ENCODE measurements at places on chromosomes 7 and 10.

GRCh38 chr10:126972635-126973414, 67.6 kb downstream of the DOCK1 start:
- no peak for DNase-seq

DNA sequence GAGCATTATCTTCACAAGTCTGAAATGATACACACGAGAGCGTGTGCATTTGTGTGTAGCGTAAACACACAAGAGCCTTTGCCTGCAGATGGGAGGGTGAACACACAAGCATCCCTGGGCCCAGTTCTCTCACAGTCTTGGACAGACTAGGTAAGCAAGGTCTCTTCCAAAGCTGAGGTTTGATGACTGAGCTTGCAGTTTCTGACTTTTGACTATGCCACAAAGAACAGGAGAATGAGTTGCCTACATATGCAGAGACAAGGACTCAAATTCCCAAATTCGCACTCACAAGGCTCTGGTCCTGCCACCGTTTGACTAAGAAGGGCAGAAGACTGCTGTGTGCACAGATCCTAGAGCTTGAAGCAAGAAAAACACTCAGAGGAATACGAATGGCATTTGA, 55.8 kb downstream of the FAM53B start:
- no peak for DNase-seq

DNA sequence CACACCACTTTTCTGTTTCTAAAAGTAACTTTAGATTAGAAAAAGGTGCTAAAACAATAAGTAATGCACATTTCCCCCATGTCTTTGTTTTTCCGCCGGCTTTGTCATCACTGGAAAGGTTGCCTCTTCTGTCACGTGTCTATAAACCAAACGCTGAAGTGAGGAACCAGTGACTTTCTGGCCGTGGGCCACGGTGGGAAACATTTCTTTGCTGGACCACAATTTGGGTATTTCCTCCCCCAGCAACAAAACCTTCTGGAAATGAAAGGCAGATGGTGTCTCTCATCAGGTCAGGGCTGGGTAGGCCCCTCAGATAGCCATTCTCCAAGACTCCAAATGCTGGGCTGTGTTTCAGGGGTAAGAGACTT, 174.5 kb downstream of the SH3PXD2A start:
- no peak for DNase-seq

DNA sequence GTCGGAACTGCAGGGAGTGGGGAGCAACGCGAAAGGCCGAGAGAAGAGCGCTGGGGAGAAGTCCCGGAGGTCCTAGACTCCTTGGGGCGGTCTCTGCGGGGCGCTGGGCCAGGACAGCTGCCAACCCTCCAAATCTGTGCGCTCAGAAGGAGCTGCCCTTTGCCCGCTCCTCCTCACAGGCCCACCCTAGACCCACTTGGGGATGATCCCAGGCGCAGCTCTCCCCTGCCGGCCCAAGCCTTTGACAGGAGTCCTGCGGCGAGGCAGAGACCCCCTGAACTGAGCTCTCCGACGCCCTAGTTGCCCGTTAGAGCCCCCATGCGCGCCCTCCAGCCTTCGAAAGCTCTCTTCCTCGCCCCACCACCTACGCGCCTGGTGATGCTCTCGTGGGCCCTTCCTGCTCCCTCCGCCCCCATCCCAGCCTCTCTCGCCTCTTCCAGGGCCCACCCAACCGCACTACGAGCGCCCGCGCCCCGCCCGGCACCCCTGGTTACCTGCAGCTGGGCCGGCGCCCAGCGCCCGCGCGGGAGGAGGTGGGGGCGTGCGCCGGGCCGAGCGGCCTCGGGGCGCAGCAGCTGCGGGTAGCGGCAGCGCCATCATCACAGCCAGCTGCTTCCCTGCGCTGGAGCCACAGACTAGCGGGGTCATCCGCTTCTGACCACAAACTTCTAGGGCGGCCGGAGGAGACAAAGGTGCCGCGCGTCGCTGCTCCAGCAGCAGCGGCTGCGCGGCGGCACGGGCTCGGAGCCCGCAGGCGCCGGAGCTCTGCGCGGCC, 353.4 kb downstream of the DNAJB6 start:
- DNase-seq, result no peak

DNA sequence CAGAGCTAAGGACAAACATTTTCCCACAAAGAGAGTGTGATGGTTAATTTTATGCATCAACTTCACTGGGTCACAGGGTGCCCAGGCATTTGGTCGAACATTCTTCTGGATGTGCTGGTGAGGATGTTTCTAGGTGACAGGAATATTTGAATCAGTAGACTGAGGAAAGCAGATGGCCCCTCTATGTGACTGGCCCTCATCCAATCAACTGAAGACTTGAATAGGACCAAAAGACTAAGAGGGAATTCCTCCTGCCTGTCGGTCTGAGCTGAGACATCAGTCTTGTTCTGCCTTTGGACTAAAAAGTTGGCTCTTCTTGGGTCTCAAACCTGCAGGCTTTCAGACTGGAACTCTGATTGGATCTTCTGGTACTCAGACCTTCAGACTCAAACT, 44.4 kb downstream of the AFAP1L2 start:
- DNase-seq, result no peak

DNA sequence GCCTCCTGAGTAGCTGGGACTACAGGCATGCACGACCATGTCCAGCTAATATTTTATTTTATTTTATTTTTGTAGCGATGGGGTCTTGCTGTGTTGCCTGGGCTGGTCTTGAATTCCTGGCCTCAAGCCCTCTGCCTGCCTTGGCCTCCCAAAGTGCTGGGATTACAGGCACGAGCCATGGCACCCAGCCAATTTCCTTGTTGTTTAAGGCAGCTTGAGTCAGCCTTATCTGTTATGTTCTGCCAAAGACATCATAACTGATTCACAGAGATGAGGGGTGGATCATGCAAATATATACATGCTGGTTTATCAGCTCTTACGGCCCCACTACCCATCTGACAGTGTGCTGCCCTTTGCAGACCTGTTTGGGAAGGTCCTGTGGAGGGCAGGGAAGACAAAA, 826.7 kb downstream of the TYW1 start:
- no peak for DNase-seq

DNA sequence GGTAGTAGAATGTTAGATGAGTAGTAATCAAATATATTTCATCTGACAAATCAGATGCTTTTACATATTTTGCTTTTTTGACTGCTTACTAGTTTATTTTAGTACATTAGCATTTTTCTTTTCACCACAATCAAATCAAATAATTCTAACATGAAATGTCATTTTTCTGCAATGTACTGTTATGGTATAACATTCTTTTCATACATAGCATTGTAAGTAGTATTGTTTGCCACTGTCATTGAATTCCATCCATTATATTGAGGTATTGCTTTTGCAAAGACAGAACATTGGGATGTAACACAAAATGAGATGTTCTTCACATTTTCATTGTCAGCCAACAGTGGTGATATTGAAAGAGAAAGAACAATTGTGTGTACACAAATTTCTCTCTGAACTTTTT, 107.4 kb downstream of the TRIL start:
- DNase-seq, result no peak

DNA sequence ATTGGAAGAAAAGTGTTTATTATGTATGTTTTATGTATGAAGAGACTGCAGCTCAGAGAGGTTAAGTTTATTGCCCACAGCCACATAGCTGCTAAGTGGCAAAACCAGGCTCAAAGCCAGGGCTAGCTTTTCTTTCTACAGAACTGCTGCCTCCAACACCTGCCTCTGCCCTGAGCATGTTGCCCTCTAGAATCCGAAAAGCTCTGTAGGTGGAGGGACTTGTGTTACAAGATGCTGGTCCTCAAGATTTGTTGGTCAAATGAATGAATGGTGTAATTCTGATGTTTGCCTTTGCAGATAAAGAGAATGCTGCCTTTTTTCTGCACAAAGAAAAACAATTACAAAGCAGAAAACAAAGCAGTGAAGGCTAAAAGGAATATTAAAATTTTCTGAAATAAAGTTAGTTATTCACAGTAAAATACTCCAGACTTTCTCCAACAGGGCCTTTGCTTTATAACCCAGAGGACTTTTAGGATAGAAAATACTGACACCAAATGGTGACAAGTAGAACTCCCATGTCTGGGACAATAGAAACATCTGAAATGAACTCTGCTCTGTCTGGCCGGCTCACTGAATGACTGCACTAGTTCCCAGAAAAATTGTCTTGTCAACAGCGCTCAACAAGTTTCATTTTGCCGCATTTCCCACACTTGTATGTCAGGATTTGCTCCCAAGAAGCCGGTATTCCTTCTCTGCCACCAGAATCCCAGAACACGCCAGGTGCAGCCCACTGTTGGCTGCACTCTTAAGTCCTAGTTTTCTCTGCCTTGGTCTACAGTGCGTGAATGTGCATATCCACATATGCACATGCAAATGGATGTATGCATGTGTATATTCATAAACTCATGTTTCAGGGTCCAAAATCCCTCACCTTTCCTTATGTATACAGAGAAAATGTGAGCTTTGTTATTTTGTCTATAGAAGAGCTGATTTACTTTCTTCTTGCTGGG, 11.0 kb upstream of the DNTT start:
- DNase-seq, result no peak

- DNase-seq, result no peak
Observed at GRCh38 chr7:135386181-135386580, 123.7 kb downstream of the CNOT4 start.

DNA sequence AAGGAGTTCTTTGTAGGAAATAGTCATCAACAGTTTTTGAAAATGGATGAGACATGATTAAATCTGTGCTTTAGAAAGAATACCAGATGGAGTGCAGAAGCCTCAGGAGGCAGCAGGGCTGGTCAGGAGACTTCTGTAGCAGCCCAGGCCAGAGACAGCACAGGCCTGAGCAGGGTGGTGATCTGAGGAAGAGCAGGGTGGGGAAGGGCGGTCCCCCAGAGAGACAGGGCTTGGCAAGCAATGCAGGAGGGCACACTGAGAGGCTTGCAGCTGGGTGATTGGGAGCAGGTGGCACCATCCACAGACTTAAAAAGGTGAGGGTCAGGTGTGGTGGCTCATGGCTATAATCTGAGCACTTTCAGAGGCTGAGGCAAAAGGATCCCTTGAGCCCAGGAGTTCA, 4.3 kb upstream of the SMKR1 start:
- no peak for DNase-seq
